ENCODE measurements at places on chromosomes 5 and 9.

GRCh38 chr5:36606428-36607113, at the start of gene SLC1A3:
Gene SLC1A3, plus strand, starts transcription at chr5:36606606. Its CDS starts 1,818 bp downstream, at chr5:36608424.
- peak; percentile 8 for DNase-seq

- DNase-seq = no peak
These were observed 155.3 kb upstream of the PPP1R26 start for GRCh38 chr9:135324329-135324728.

GRCh38 chr9:127585161-127585819, 26.8 kb upstream of the STXBP1 start:
- DNase-seq = no peak

GRCh38 chr9:108642871-108643270, 212.9 kb downstream of the ACTL7B start:
- no peak for DNase-seq

DNA sequence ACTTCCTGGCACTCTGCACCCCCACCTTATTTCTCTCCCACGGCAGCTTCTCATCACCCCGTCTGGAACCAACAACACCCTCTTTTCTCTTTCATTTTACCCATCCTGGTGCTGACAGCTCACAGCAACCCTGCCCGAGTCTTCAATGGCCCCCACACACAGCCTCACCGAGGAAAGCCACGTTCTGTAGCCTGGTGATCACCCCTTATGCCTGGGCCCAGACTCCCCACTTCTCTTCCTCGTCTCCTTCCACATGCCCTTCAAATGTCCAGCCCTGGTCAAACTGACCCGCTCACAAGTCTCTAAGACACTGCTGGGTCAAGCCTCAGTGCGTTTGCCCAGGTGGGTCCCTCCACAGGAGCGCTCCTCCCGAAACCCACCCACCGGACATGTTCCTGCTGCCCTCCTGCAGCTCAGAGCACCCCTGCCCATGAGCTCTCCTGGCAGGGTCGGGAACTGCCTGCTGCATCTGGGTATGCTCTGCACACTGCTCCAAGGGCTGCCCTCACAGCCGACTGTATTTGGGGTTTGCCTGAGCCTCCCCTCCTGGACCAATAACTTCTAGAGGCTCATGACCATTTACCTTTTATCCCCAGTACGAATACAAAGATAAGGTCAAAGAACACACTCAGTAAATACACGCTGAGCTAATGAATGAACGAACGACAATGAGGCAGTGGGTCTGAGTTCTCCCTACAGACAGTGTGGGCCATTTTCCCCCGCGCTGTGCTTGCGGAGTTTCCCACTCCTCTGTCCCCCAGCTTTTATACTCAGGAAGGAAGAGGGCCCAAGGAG, 154.7 kb upstream of the PHYKPL start:
- no peak for DNase-seq

- no peak for DNase-seq
These were observed 2.0 kb downstream of the LARP1 start for GRCh38 chr5:154756868-154757813.

GRCh38 chr5:5505815-5506214, 83.3 kb downstream of the ICE1 start:
- DNase-seq = no peak

DNA sequence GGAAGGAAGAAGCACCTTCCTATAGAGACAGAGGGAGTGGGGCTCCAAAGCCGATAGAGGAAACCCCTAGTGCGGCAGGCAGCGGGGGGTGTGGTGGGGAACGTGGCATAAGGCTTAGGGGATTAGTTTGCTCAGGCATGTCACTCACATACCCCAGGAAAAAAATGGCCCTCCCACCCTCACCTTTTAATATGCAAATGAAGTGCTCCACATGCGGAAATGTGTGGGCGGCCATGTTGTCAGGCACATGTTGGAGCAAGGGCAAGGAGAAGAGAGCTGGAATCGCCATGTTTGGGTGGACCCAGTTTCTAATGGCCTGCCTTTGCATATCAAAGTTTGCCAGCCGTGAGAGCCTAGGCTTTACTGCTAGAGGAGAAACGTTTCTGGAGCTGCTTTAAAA, 758.8 kb downstream of the NR2F1-AS1 start:
- no peak for DNase-seq

DNA sequence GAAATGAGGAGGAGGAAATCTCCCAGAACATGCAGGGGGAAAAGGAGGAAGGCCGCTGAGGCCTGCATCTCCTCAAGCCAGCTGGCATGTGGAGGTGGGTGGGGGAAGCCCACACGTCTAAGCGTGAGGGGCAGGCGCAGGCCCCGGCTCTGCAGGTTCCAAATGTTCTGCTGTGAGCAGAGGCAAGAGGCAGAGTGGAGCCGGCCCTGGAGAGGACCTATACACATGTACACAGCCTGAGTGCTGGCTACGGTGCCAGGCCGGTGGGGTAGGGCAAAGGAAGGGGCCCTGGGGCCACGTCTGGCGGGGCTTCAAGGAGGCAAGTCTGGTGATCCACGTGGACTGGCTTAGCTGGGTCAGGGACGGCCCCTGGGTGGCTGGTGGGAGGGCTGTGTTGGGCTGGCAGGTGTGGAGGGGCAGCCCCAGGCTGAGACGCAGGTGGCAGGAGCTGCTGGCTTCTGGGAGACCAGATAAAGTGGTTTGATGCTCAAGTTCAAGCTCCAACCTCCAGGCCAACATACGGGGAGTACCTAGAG, 26.4 kb downstream of the LPCAT1 start:
- no peak for DNase-seq

- DNase-seq = no peak
These were observed 158.8 kb downstream of the CRB2 start for GRCh38 chr9:123514766-123515165.

DNA sequence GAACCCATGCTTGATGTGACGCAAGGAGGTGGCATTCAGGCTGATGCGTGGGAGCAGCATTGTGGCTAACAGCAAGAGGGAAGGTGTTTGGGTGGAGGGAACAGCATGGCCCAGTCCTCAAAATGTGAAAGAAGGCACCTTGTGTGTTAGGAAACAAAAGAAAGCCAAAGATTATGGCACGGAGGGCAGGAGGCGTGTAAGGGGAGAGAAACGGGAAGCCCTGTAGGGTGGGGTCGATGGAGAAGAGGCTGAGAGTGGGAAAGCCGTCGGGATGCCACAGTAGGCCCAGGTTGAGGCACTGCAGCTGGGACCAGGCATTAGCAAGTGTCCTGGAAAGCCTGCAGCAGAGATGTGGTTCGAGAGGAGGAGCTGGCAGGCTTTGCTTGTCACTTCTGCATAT, 241.1 kb downstream of the GADD45G start:
- no peak for DNase-seq

DNA sequence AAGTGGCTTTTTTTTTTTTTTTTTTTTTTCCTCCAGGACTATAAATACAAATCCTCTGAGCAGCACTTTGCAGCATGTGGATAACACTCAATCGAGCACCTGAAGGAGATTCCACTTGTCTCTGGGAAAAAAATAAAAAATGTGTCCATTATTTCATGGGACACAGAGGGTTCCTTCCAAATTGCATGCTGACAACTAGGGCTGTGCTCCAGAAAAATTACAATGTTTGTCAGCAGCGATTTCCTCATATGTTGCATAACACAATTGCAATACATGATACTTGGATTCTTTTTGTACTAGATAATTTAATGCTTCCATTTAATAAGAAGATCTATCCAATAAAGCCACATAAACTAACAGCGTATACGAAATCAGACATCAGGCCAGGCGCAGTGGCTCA, 84.4 kb downstream of the CDH18 start:
- no peak for DNase-seq

DNA sequence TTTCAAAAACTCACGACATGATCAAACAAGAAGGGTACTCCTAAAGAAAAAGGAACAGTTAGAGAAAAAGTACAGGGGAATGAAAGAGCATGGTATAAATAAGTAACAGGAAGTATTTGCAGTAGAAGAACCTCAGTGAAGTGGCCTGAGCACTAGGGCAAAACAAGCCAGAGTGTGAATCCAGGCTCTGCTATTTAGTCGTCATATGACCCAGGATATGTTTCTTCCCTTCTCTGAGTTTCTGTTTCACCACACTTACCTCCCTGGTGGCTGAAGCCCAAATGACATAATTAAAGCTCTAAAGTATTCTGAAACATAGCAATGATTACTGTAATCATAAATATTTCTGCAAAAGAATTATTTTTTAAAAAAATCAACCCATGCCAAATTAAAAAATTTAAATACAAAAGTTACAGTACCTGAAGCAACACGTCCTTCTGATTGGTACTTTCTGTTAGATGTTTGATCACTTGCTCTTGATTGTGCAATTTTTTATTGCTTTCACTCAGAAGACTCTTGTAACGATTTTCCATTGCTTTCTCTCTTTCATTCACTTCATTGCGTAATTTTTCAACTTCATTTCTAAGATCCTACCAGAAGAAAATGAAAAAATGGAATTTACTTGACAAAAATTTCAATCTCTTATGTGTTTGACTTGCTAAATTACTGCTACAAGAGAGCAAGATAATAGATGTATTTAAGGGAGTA, 88.9 kb downstream of the CDK5RAP2 start:
- no peak for DNase-seq

Data from Panc1 (cell line).